ENCODE measurements at places on chromosomes 2 and 18.

- DNase-seq = no peak
Observed at GRCh38 chr18:2411381-2411960, 159.8 kb downstream of the METTL4 start.

DNA sequence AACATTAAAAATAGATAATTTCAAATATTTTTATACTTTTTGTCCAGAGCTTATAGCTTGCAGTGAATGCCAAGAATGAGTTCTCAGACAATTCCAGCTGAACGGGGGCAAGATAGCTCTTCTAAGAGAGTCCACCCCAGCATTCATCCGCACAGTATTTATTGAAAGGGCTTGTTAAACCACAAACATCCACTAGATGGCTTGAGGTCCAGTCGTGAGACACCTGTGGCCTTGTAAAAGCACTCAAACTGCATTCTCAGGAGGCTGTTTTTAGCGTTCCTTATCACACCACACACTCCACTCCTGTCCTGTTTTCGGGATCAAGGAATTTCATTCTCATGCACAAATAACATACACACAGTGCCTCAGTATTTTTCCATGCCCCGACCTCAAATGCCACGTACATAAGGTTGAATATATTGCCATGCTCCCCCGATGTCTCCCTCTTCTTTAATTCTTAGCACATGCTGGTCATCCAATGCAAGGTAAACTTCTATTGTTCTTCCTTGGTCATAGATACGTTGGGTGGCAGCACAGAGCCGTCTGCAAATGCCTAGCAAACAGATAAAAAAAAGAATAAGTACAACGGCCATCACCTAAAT lies 47.4 kb downstream of the DNAJC10 start:
- DNase-seq = no peak

GRCh38 chr2:33371304-33372090 lies 105.0 kb upstream of the RASGRP3 start:
- DNase-seq = no peak

DNA sequence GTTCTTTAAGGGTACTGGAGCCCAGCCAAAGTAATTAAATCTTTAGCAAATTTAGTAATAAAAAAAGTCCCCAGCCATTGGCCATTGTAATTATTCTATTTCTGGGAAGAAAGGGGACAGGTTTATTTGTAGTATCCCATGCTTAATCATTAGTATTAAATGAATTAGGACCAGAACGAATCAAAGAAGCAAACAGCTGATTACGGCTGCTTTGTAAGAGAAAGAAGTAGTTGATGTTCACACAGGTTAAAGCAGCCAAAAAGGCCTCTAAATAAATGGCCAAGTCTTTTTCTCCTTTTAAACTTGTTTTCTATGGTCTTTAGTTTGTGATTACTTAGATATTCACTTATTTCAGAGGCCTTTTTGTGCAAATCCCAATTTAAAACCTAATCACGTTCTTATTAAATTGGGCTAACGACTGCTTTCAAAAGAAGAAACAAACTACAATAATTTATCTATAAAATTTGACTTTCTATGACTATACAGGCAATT lies 48.6 kb upstream of the DNAH7 start:
- no peak for DNase-seq

DNA sequence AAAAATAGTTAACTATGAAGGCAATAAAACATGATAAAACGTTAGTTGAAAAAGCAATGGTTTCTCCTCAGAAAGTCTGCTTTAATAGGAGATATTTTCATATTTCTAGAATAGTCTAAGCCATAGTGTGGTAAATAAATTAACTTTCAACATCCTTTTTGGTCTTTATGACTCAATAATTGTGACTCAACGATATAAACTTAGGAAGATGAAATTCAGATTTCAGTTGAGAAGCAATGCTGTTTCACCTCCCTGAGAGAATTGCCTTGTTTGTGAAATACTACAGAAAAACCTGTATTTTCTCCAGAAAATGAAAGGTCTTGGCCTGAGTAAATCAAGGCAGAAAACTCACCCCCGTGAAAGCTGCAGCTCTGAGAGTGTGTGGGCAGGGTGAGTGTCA lies 166.9 kb downstream of the ETAA1 start:
- DNase-seq = no peak

DNA sequence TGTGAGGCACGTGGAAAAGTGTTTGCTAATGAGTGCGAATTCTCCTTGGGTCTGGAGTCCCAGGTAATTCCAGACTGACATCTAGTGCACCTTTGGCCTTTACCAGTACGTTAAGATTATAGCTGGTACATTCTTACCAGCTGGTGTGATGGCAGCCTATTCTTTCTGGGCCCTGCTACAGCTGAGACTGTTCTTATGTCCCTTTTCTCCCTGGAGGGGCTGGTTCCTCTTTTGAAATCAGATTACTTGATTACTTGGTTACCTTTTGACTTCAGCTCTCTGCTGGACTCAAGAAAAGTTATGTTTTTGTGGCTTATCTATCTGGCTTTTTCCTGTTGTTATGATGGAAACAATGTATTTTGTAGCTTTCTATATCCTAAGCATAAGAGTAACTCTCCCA lies 14.5 kb downstream of the CABYR start:
- DNase-seq = peak; percentile 36

- no peak for DNase-seq
Observed at GRCh38 chr18:53944721-53945120, 279.7 kb downstream of the MBD2 start.

DNA sequence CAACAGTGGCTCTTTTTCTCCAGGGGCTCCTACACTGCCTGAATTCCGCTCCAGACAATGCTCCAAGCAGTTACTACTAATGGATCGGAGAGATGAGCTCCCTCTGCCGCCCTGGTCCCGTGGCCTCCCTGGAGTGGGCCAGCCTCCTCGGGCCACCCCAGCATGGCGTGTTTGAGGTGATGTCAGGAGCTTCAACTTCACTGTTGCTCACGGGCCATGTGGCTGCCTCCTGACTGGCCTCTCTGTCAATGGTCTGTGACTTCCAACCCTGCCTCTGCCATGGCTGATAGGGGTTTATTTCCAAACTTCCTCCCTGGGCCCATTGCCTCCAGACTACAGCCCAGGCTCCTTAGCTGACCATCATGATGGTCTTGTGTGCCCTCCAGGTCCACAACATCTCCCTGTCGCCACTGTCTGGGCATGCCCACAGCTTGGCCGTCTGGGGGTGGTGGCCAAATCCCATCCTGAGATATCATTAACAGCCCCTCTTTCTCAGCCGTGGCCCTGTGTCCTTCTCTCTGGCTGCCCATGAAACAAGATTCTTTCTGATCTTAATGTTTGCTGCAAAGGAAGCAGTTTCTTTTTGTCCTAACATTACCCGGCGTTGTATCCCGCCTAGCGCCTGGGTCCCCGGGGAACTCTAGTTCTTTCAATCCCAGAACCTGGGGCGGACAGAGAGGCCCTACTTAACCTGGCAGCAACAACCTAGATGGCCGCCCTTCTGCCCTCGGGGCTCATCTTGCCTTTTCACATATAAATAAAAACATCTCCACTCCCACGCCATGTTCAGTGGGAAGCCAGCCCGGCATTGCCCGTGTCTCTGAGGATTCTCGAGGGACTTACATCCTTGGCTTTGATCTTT lies 38.1 kb downstream of the ATOH8 start:
- no peak for DNase-seq

DNA sequence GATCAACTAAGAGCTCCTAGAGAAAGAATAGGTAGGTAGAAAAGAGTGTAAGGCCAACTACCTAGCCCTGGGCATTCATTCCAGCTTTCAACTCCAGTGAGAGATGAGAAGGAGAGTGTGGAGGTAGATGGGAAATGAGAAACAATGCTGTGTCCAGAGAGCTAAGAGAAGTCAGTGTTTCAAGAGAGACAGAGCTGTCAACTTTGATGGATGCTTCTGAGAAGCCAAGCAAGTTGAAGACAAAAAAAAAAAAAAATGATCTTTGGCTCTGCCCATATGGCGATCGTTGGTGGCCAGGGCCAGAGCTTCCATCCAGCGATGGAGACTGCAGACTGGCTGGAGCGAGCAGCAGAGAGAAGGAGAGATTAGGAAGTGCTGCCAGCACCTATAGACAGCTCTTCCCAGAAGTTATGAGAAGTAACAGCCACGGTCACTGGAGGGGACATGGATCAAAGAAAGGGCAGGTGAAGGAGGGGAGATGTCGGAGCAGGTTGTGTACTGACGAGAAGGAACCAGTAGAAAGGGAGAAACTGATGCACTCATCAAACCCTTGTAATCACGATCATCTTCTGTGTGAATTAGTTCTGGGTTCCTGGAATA lies 112.4 kb upstream of the PPP1CB start:
- DNase-seq = no peak

DNA sequence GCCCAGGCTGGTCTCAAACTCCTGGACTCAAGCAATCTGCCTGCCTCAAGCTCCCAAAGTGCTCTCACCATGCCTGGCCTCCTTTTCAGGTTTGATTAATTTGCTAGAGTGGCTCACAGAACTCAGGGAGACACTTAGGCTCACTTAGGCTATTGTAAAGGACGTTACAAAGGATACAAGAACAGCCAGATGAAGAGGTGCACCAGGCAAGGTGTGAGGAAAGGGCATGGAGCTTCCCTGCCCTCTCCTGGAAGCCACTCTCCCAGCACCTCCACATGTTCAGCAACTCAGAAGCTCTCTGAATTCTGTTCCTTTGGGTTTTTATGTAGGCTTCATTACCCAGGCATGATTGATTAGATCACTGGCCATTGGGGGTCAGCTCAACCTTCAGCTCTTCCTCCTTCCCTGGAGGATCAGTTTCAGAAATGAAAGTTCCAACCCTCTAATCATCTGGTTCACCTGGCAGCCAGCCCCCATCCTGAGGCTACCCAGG lies 78.7 kb upstream of the RGPD5 start:
- DNase-seq = no peak

- peak; percentile 9 for DNase-seq
Observed at GRCh38 chr2:182784777-182785176, 68.7 kb downstream of the DNAJC10 start.

GRCh38 chr2:157897106-157897971 lies 21.2 kb upstream of the ACVR1 start:
- peak; percentile 38 for DNase-seq

- no peak for DNase-seq
Observed at GRCh38 chr2:84732897-84733778, 147.7 kb downstream of the TRABD2A start.

GRCh38 chr2:38149531-38149930 lies 73.6 kb upstream of the CYP1B1 start:
- DNase-seq = no peak

DNA sequence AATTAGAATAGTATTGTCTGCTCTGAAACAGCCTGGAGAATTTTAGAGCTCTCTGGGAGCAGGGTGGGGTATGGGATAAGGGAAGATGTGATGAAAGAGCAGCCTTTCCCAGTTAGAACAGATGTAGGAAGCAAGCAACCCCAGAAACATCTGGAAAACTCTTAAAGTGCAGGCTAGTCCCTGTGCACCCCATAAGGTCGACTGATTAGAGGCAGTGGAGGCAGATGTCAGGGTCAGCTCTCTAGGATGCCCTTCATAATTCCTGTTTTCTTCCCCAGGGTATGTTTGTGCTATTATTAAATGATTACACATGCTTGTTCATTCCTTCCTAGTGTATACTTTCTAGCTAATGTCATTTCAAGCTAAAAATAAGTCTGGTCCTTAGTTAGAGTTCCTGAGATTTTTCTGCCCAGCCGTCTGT lies 41.7 kb downstream of the PTPRM start:
- no peak for DNase-seq

- no peak for DNase-seq
Observed at GRCh38 chr2:150042500-150043171, 444.8 kb downstream of the RND3 start.

DNA sequence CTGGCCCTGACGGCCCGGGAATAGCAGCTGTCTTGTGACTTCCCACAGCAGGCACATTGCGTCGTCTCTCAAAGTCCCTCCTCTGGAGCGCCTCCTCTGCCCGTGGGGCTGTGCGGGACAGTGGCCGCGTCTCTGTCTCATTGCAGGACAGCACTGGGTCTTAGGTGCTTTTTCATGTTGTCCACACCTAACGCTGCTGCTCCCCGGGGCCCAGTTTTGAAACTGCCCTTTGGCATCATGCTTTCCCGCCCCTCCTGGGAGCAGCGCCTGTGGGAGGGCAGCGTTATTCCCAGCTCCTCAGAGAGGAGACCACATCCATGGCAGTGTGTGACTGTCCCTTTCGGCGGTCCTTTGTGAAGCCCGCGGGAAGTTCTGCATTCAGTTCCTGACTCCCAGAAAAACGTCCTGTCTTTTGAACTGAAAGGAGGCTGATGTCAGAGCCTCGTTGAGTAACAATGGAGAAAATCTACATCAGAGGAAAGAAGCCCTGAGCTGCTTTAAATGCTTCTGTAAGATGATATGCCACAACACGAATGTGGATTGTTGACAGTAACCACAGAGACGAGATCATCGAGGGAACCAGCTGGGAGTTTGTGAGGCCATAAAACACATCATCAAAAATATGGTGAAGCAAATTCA lies 226.0 kb downstream of the FAM210A start:
- DNase-seq = no peak

GRCh38 chr2:122704109-122704563 lies 948.7 kb downstream of the TSN start:
- peak; percentile 16 for DNase-seq

DNA sequence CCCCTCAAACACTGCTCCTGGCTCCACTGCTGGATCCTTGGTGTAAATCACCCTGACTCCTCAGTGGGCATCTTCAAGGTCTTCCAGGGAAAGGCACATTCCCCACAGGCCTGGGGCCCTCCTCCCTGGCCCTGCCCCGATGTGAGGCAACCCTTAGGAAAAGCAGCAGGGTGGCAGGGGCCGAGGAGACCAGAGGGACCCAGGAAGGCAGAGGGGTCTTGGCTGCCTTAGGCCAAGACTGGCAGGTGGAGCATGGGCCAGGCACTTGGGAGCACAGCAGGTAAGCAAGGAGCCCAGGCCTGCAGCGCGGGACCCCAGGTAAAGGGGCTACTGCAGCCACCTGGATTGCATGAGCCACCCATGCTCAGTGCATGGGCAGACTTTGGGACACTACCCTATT lies 96.9 kb downstream of the GYPC start:
- no peak for DNase-seq

- no peak for DNase-seq
Observed at GRCh38 chr2:147456779-147457178, 388.1 kb upstream of the ACVR2A start.

Measured in GM10248 (cell line).